ENCODE measurements at places on chromosomes 4 and X.

DNA sequence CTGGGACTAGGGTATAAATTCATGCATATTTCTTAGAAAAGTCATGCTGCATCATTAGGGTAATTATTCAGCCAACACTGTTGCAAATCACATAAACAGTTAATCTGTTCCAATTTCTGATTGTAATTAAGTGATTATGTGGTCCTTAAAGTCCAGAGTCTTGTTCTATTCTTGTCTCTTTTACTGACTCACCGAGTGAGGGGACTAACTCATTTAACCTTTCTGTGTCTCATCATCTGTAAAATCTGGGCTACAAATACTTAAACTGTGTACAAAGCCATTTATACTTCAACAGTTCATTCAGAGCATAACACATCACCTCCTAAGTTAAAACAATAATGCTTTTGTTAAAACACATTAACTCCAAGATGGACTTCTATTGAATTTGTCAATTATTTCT, 65.4 kb upstream of the KLHL13 start:
- no peak for DNase-seq

DNA sequence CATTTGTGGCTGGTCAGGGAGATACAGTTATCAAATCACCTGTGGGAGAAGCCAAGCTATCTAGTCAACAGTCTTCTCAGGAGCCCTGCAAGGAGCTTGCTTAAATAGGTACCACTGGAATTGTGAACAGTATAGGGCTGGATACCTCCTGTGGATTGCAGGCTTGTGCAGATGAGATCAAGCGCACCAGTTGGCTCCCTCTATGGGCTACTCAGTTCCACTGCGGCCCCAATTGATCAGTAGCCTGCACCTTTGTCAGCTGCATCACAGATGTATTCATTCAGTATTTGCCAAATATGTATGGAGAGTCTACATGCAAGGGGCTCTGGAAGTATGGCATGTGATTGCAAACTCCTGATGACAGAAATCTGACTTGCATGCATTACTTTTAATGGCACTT, 28.6 kb downstream of the TEX13A start:
- DNase-seq: no peak

DNA sequence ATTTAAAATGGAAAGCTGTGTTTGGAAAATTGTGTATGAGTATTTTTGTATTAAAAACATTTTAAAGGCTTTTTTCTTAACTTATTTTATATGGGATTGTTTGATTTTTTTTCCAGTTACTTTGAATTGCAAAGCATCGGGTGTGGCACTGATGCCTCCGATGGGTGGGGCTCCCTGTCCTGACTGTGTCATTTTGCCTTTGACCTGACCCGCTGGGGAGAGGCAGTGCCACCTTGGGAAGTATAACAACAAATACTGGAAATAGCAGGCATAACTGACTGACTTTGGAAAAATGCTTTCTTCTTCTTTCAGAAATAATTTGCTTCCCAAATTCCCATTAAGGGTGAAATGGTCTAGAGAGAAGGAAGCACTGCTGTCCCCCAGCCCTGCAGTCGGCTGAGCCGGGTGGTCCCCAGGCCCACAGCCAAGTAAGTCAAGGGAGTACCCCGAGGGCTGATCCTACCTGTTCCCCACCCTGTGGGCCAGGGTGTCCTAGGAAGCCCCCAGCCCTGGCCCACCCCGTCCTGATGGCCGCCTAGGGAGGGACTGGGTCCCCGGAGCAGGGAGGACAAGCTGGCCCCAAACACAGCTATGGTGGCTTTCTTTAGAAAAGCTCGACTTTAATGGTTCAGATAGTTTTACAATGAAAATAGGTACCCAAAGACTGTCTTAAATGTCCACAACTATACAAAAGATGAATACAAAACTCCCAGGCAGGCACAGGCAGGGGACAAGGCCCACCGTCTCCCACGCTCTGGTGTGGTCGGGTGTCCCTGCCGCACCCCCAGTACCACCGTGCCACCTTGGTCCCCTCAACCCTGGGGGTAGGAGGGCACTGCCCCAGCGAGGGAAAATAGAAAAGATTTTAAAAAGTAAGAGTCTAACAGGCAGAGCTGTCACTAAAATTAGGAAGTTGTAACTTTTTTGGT, 26.4 kb downstream of the NELFA start:
- DNase-seq: no peak

DNA sequence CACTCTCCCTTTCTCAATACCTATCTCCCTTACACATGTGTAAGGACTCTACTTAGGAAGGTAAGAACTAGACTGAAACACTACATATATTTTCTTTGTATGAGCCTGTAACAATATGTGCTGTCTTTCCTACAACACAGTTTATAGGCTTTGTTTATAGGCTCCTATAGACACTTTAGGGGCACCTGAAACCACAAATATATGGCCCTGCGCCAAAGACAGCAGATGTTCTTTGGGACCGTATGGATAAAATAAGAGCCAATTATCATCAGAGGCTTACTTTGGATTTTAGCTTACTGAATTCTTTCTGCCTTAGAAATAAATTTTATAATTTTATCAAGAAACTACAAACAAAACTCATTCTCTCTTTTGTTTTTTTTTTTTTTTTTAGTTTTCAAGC, 16.6 kb upstream of the CXCL3 start:
- DNase-seq: no peak

GRCh38 chrX:130030826-130031225, 48.4 kb downstream of the BCORL1 start:
- DNase-seq: no peak

GRCh38 chr4:68272380-68272779, 26.9 kb upstream of the TMPRSS11B start:
- no peak for DNase-seq

GRCh38 chr4:32790803-32791202, 2070.6 kb downstream of the PCDH7 start:
- DNase-seq: no peak

DNA sequence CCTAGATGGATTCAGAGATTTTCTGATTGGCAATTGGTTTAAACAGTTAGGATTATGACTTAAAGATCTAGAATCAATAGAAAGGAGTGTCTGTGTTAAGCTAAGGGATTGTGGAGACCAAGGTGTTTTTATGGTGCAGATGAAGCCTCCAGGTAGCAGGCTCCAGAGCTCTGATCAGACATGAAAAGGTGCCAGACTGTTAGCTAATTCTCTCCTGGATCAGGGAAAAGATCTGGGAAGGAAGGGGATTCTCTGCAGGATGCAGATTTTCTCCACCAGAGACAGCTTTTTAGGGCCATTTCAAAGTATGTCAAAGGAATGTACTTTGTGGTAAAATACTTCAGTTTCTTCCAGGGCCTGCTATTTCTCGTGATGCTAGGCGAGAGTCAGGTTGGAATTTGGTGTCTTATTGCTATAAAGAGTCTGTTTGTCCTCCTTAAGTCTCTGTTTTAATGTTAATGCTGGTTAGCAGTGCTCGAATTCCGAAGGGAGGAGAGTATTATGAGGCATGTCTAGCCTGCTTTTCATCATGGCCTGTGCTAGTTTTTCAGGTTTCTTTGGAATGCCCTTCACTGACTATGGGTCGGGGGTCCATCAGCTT, 12.0 kb upstream of the GPR78 start:
- no peak for DNase-seq

DNA sequence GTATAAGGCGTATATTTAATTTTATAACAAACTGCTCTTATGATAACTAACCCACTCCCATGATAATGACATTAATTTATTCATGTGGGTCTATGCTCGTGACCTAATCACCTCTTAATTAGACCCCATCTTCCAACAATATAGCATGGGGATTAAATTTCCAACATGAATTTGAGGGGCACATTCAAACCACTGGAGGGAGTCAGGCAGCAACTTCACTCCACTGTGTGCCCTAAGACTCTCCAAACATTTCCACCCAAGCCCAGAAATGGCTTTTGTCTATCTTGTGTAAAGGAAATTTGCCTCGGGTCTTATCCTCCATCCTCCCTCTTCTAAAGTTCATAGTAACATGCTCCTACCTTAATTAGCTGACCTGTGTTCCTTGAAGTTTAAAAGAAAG, 616.1 kb upstream of the CPEB2 start:
- DNase-seq: no peak

GRCh38 chrX:80792205-80792604, 17.5 kb downstream of the BRWD3 start:
- DNase-seq: no peak

GRCh38 chr4:113760094-113760794, 1.3 kb downstream of the CAMK2D start:
- DNase-seq: no peak

DNA sequence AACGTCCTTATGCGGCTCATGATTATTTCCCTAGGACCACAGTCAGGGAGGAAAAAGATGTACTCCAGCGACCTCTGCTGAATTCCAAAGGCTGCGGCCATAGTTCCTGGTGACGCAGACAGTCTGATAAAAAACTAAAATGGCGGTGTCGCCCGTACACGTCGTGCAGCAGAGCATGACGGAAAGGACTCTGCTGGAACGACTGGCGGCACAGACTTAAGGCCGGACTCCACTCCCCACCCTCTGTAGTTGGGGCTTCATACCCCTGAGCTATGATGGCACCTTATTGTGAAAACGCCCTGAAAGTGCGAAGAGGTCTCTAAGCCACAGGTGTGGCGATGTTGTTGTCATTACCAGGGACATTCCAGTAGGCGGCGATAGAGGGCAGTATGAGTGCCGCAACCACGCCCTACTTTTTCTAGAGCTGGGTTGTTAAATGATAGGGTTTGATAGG, 90.0 kb upstream of the EDA2R start:
- DNase-seq: peak; percentile 10

GRCh38 chr4:113574636-113575103, 186.9 kb downstream of the CAMK2D start:
- no peak for DNase-seq
